ENCODE measurements at places on chromosomes 7 and 10. TPM values are rescaled to one million over a fixed set of nuclear protein-coding genes. Genes with fewer than 3 reads are reported as not detected.

Gene CADPS2
- 5.9 TPM for total RNA-seq

- DNase-seq = no peak
These were observed 21.2 kb downstream of the CYP3A4 start for GRCh38 chr7:99762680-99763327.

GRCh38 chr7:154769527-154769926 lies 233.4 kb downstream of the PAXIP1 start:
- DNase-seq = no peak

- DNase-seq = peak; percentile 64
These were observed 445.3 kb upstream of the MGMT start for GRCh38 chr10:129021594-129022304.

Gene TDRD1
- total RNA-seq = 0.14 TPM

DNA sequence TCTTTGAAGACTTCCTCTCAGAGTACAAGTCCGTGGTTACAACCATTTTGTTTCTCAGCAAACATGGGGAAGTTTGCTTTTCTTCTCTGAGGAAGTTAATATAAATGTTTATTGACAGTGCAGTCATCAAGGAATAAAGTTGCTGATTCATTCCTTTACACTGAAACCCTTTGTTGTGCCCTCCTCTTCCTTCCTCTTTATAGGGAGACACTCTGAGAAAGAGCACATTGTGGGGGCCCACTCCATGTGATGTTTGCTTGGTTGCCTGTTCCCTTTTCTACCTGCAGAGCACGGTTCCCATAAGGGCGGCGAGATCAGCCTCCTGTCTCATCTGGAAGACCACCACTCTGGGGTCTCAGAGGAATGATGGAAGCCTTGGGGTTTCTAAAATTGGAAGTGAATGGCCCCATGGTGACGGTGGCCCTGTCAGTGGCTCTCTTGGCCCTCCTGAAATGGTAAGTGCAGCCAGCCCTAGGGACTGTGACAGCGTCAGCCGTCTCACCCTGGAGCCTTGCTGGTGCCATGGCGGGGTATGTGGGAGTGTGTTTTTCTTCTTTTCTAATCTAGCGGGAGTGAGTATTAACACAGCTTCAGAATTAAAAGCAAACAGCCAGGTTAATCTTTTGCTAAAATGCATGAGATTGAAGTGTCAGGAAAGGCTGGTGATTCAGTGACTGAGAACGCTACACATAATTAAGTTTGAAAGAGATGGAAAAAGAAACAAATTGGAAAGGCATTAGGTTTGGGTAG lies at the start of gene TBXAS1:
TSS of gene TBXAS1 (plus strand) at position 240 of the 750 bp plus-strand sequence. CDS start at position 367, 127 bp downstream.
- DNase-seq = no peak

Gene SOSTDC1
- total RNA-seq = not detected

DNA sequence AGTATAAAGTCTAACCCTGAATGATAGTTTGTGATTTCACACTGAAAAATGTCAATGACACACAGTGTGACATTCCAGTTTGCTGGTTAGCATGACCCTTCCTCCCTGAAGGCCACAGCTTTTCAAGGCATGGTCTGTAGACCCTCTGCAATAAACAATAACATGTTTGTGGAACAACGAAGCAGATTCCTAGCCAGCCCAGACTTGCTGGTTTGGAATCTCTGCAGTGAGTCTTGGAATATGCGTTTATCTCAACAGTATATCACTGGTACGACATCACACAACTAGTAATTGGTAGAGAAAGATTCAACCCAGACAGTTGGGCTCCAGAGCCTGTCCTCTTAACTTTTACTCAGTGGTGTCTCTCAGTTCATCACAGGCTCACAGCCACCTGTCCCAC lies 23.7 kb upstream of the DUSP5 start:
- DNase-seq = no peak

Gene LRRC4
- total RNA-seq = 5.8 TPM

DNA sequence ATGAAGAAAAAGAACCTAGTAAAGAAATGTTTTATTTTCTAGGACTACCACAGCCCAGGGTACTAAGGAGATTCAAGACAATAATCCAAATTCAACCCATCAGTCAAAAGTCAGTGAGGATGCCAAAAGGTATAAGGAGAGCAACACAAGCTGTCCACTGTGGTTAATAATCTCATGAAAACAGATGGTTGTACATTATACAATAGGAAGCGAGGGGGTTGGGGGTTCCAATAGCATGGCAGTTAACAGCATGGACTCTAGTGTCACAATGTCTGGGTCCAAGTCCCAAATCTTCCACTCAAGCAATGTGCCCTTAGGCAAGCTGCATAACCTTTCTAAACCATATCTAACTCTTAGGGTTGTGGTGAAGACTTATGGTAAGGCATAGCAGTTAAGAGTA lies 35.1 kb downstream of the BRAF start:
- DNase-seq = no peak

- DNase-seq = no peak
These were observed 406.7 kb downstream of the PARD3 start for GRCh38 chr10:34408381-34408780.
